Posterior vena cava (tissue), 2 donors: ENCODE measurements at places on chromosomes 13 and 19. TPM values are rescaled to one million over a fixed set of nuclear protein-coding genes. Genes with fewer than 3 reads are reported as not detected.

DNA sequence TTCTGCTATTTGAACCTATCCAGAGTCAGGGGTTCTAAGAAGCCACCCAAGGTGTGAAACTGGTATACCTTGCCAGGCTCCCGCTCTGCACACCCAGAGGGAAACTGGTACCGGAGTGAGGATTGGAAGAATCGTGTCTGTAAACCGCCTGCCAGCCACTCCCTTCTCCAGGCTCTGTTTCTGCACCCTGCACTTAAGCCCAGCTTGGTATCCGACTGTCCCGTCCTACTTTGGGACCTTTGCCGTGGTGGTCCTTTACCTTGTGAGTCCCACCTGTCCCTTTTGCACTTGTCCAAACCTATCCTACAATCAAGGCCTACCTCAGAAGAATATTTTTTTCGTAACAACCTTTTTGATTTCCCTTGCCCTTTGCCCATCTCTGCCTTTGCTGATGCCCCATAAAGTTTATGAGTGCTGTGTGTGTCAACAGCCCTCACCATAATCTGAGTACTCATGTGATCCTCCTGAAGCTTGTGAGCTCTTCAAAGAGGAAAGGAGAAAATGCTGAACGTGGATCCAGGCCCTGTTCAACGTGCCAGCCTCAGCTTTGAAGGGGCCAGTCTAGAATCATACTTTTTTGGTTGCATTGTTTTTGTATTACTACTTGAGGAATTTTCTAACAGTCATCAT lies 44.7 kb downstream of the GARRE1 start:
- no peak for DNase-seq

GRCh38 chr13:103517066-103517767 lies 451.0 kb upstream of the SLC10A2 start:
- DNase-seq: no peak

DNA sequence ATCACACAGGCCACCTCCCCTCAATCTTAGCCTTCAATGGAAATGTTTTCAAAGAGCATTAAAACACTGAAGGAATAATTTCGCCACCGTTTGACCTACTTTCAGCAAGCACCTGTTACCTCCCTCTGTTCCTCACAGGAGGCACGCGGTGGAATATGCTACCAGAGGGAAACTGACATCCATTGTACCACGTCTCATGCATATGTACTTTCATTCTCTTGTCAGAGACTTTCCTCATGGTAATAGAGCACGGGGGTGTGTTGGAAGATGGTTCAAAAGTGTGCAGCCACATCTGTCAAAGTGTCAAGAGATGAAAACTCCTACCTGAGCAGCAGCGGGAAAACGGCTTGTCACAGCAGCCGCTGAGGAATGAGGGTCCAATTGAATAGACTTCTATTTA lies 143.4 kb downstream of the NALCN start:
- DNase-seq: no peak

- DNase-seq: no peak
These were observed 1781.9 kb upstream of the MIR17HG start for GRCh38 chr13:89565476-89566100.

GRCh38 chr13:27419328-27419727 lies 5.1 kb upstream of the GTF3A start:
- DNase-seq: no peak

- DNase-seq: no peak
These were observed 101.5 kb downstream of the KCTD15 start for GRCh38 chr19:33898062-33898677.

ZIK1 gene
- total RNA-seq: 4.5 TPM
